Right renal cortex interstitium (tissue), 3 donors: ENCODE measurements at places on chromosomes 5 and 9. TPM values are rescaled to one million over a fixed set of nuclear protein-coding genes. Genes with fewer than 3 reads are reported as not detected.

ANKRD55 gene
- 1.1 TPM for polyA plus RNA-seq

HMCN2 gene
- 0.83 TPM for polyA plus RNA-seq

FOXD4L4 gene
- not detected for polyA plus RNA-seq

- no peak for DNase-seq
Measured at GRCh38 chr9:127091526-127091925, 30.9 kb downstream of the ANGPTL2 start.

GRCh38 chr5:163544041-163544440, 38.6 kb downstream of the MAT2B start:
- DNase-seq, result no peak

- no peak for DNase-seq
Measured at GRCh38 chr9:643966-644365, 197.5 kb upstream of the DMRT1 start.

DNA sequence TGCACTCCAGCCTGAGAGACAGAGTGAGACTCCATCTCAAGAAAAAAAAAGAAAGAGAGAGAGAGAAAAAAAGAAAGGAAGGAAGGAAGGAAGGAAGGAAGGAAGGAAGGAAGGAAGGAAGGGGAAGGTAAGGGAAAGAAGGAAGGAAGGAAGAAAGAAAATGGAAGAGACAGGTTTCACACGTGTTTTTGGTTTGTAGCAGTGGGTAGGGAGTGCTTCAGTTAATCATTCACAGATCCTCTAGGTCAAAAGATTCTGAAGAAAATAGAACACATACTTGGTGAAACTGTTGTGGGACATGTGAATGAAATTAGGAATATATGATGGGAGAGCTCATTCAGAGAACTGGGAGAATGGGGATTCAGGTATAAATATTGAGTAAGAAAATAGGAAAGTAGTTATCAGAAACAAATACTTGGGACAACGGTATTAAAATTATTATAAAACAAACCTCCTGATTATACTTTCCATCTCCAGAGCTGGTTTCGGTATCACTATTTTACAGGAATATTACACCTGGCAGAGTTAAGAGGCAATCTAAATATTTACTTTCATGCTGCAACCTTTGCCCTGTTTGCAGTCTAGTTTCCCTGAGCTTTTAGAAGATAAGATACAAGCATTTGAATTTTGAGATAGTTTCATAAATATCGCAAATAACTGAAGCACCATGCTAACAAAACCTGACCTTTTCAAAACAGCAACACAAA, 37.2 kb downstream of the MARVELD2 start:
- DNase-seq, result no peak

DNA sequence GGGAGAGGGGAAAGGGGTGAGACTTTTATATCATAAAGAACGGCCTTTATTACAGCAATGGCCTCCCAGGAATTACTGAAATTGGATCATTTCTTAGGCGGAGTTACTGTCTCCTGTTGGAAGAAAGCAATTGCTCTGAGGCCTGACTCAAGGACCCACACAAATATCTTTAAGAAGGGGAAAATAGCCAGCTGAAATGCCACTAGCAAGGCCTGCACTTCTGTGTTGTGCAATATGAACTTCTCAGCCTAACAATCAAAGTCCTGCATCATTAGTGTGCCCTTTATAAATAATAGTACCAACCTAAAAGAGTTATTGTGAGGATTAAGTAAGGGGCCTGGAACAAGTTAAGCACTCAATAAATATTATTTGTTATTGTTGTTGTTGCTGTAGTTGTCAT, 30.1 kb upstream of the TRIM32 start:
- DNase-seq, result no peak

DNA sequence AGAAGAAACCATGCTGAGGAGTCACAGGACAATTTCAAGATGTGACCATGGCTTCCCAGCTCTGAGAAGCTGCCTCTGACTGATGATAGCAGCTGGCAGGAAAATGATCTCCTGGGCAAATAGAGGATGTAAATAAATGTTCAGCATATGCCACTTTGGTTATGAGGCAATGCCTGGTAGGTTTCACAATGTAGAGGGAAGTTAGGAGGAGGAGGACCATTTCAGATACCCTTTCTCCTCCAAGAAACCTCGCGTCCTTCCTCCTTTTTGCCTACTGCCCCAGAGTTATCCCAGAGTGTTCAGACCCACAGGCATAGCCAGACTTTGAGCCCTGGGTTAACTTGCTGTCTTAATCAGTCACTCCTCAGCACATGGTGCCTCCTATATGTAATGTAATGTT, 541.6 kb upstream of the DAP start:
- DNase-seq, result no peak

GRCh38 chr9:130445268-130445983, 665 bp downstream of the ASS1 start:
- no peak for DNase-seq

DNA sequence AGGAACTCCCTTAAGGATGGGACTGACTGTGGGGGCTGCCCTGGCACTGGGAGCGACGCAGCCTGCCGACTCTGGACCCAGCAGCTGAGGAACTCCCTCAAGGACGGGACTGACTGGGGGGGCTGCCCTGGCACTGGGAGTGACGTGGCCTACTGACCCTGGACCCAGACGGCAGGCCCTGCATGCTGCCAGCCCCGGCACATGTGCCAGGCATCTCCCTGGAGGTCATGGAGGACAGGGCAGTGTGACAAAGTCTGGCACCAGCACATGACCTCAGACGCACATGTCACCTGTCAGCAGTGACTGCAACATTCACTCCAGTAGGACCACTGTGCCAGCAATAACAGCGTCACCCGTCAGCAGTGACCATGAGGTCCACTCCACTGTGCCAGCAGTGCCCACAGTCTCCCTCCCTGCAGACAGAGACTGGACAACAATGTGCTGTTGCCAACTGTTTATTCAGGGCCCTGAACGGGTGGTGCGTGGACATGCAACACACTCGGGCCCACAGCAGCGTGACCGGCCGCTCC, 4.5 kb downstream of the FBXW5 start:
- DNase-seq, result no peak

DNA sequence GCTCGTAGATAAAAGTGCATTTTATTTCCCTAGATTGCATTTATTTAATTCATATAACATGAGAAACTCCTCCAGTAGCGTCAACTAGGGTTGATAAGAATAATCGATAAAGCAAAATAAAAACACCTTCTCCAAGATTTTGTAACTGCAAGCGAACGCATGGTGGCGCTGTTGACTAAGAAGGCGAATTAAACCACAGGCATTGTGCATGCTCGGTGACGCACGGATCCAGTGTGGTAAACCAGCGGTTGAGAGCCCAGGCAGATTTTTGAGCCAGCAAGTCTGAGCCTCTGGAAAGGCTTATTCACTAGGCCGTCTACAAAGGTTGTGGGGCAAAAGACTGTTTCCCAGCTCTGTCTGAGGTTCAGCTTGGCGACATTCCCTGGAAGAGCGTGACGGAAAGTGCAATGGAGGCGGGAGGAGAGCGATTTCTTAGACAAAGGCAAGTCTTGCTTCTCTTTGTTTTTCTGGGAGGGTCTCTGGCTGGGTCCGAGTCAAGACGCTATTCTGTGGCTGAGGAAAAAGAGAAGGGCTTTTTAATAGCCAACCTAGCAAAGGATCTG, at the start of gene PCDHB3:
PCDHB3 (plus strand) TSS at position 231 of the 563 bp plus-strand sequence; CDS start at position 408, 177 bp downstream.
- DNase-seq, result no peak
